ENCODE measurements at places on chromosomes 1 and 21.

DNA sequence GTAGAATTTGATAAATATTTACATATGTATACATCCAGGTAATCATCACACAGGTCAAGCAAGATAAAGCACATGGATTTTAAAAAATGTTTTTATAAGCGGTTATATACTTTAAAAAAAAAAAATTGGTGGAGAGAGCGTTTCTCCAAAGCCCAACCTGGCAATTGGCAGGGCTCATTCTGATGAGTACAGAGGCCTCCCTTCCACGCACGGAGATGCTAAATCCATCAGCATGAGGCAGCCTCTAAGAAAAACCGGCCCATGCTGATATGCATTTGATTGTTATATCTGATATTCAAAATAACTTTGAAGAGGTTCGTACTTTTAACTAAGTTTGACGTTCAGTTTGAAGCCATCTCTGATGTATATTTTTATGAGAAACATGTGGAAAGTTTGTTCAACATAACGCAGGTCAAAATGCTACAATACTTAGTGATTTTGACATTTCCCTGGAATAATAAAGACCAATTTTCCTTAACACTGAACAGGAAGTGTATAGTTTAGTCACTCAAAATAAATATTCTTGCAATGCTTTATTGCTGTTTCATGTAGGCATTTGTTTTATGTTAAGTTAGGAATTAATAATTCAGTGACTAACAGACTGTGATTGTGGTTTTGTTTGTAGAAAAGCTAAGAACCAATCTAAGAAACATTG, 151.7 kb downstream of the NR5A2 start:
- DNase-seq, result no peak

GRCh38 chr1:59803458-59804038, 11.2 kb upstream of the HOOK1 start:
- DNase-seq, result no peak

DNA sequence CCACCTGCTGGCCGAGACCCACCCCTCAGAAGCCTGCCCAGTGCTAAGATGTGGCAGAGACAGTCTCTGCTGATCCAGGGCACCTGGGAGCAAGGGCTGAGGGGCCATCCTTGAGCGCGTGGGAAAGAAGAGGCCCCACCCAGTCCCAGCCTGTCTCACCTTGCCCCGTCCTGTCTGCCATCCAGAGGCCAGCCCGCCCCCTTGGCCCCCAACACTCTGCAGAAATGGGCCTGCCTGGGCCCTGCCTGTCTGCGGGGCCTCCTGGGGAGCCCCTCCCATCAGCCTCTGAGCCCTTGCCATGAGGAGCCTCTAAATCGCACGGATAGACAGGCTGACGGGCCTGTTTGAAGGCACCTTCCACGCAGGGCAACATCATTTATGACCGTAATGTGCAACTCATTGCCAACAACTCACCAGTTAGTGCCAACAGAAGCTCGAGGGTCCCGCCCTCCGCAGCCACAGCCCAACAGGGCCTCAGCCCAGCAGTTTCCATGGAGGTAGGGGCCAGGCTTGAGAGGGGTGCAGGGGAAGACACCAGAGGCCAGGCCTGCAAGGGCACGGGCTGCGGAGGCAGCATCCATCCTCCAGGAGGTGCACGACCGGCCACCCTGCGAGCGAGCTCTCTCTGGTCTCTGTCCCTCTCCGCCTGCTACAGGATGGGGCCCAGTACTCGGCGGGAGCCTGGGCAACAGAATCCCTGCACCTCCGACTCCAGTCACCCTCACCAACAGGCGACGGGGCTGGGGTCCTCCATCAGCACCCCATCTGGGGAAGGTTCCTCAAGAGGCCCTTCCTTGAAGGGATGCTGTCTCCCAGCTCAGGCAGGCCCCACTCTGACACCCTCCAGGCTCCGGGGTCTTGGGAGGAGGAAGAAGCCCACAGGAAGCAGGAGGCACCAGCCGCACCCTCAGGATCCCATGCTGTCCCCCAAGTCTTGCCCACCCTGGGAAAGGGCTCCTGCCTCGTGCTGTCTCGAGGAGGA, 78.0 kb downstream of the MEGF6 start:
- no peak for DNase-seq

- DNase-seq, result no peak
These were observed 24.2 kb upstream of the DYNLT5 start for GRCh38 chr1:66728021-66728420.

GRCh38 chr1:208216062-208216461, 28.1 kb downstream of the PLXNA2 start:
- no peak for DNase-seq

DNA sequence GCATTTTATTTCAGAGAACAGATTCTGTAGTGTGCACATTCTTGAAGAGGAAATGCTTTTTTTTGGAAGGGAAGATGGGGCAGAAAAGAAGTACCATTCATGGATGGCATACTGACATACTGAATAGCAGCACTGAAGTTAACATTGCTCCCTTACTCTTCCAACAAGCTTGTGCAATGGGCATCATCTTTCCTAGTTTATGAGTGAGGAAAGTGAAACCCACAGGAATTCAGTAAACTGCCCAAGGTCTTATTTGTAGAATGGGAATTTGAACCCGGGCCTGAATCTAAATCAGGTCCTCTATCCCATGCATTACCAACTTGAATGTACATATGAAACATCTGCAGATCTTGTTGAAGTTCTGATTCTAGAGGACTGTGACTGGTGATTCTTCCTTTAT, 215.7 kb upstream of the FGGY start:
- DNase-seq, result no peak

DNA sequence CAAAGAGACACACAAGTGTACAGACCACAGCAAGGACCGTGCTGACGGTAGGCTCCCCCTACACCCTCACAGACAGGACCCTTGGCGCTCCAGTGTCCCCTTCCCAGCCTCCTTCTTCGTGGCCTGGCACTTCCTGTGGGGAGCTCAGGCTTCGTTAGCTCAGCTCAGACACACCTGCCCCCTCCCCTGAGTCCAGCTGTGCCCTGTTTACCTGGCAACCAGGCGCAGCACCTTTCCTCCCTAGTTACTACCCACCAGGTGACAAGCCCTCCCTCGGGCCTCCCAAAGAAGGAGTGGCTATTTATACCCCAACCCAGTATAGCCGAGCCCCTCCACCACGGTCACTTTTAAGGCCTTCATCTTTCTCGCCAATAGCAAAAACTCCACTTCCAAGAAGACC, 4.7 kb downstream of the CELF3 start:
- no peak for DNase-seq

DNA sequence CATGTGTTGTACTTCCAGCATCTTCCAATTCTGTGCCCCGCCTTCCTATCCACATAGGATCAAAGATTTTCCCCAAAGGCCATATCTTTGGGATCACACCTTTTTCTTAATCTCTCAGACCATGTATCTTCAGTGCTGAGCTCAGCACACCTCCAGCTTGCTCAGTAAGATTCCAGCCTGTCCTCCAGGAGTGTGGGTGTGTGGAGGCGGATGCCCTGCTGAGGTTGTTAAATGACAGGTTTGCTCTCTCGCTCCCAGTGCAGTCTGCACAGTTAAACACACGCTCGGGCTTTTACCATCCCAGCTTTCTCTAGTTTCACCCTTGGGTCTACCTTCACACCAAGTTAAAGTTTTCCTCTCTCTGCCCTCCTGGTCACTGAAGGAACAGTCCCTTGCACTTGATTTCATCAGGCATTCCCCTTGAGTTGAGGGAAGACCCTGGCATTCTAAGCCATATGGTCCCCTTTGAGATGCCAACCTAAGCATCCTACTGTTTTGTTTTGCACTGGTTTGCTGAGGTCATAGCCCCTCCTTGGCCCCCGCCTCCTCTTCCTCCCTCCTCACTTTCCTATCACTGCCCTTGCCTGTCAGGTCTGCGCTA, 13.7 kb downstream of the MYOG start:
- DNase-seq, result no peak

DNA sequence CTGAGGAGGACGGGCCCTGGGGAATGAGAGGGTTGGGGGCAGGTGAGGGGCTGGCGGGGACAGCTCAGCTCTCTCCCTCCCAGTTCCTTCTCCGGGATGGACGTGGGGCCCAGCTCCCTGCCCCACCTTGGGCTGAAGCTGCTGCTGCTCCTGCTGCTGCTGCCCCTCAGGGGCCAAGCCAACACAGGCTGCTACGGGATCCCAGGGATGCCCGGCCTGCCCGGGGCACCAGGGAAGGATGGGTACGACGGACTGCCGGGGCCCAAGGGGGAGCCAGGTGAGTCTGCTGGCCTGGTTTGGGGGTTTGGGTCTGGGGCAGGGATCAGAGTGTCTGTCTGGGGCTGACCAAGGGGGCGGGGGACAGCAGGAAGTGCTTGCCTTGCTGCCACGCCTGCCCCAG, 495 bp downstream of the C1QC start:
- DNase-seq, result no peak

- no peak for DNase-seq
These were observed 1.6 kb upstream of the BSND start for GRCh38 chr1:54996869-54997710.

GRCh38 chr1:27116697-27117096, 38.2 kb downstream of the SLC9A1 start:
- DNase-seq, result no peak

- no peak for DNase-seq
These were observed 187.0 kb upstream of the ETV3 start for GRCh38 chr1:157325220-157325619.

All from globus pallidus (tissue), 1 donor.